ENCODE measurements at places on chromosomes 2 and 18.

DNA sequence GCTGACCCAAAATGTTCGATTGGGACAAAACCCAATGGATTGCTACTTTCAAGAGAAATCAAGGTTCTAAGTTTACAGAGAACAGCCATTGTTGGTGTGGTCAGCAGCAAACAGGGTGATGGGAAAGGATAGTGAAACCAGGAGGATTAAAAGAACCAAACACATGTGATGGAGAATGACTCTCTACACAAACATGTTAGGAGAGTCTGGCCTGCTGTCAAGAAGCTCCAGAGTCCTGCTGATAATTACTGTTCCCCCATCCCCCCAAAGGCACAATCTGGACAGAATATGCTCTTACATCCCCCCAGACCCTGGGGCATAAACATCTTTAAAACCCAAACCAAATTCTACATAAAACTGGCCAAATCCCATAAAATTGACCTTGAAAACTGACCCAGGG, 32.0 kb upstream of the ACYP2 start:
- DNase-seq: no peak

DNA sequence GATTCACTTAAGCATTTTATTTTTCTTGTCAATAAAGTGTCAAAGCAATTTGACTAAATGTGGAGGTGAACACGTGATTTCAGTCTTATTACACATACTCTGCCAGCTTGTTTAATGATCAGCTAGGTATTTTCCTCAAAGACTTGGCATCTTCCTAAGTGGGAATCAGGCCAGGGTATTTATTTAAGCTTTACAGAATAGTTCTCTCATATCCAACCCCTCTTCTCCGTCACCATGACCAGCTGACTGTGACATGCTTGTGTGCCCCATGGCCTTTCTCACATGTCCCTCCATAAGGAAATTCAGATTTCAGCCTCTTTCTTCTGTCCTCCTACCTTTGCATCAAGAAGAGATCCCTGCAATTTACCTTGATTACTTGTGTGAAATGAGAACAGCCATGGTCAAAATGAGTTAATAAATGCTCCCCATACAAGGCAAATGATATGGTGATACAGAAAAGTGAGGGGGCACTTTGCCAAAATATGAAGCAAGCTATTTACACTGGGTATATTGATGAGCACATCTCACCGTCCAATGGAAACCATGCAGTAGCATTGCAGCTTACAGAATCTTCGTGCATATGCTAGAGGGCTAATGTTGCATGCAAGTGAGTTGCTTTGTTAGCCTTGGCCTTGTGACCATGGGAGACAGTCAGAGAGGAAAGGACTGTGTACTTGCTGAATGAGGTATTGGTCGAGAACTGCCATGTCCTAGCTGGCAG, 202.2 kb downstream of the RNF152 start:
- DNase-seq: peak; percentile 71

DNA sequence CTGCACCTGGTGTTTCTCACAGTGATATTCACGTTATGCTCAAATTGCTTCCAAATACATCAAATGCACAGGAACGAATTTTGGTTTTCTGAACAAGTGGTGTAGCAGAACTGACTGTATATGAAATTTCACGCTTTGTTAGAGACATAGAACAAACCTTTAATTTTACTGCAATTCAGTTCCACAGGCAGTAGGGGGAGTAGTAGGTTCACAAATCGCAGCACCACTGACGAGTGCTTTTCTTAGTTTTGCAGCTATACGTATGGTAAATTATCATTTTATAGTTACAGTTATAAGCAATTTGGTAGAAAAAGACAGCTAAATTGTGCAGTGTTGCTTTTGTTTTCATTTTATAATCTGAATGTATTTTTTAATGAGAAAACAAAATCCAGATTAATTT, 113.3 kb downstream of the KIAA1328 start:
- peak; percentile 0 for DNase-seq

- no peak for DNase-seq
These were observed 18.0 kb downstream of the ANKRD44 start for GRCh38 chr2:197292619-197293018.

DNA sequence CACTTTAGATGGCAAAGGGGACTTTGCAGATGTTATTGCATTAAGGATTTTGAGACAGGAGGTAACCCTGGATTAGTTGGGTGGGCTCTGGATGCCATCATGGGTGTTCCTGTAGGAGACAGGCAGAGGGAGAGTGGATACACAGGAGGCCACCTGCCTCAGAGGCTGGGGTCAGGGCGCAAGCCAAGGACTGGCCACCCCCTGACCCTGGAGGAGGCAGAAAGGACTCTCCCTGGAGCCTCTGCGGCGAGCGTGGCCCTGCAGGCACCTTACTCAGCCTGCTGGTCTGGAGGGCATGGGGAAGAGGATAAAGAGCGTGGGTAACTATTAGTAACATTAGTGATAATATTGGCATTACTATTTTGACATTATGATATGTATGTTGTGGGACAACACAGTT, 21.6 kb upstream of the OTOS start:
- no peak for DNase-seq

DNA sequence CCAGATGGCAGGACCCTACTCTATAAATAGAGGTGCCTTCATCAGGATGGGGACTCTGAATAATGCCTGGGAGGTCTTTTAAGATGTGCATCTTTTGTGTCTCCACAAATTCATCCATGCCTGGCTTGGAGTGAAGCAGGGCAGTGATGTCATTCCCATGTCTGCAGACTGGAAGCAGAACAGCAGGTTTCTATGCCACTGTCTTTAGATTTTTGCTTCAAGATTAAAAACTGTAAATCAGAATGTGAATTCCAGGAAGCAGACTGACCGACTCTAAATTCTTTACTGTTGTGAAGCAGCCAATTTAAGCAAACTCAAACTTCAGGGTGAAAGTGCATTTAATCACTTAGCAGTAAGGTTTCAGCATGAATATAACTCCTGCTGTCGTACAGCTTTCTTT, 159.3 kb downstream of the SCG2 start:
- no peak for DNase-seq

- no peak for DNase-seq
These were observed 61.8 kb downstream of the EVA1A start for GRCh38 chr2:75498907-75499306.

DNA sequence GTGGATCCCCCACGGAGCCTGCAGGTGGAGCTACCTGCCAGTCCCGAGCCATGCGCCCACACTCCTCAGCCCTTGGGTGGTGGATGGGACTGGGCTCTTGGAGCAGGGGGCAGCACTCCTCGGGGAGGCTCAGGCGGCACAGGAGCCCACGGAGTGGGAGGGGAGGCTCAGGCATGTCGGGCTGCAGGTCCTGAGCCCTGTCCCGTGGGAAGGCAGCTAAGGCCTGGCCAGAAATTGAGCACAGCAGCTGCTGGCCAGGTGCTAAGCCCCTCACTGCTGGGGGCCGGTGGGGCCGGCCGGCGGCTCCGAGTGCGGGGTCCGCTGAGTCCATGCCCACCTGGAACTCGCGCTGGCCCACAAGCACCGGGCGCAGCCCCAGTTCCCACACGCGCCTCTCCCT, 91.7 kb upstream of the ACVR1 start:
- DNase-seq: no peak

DNA sequence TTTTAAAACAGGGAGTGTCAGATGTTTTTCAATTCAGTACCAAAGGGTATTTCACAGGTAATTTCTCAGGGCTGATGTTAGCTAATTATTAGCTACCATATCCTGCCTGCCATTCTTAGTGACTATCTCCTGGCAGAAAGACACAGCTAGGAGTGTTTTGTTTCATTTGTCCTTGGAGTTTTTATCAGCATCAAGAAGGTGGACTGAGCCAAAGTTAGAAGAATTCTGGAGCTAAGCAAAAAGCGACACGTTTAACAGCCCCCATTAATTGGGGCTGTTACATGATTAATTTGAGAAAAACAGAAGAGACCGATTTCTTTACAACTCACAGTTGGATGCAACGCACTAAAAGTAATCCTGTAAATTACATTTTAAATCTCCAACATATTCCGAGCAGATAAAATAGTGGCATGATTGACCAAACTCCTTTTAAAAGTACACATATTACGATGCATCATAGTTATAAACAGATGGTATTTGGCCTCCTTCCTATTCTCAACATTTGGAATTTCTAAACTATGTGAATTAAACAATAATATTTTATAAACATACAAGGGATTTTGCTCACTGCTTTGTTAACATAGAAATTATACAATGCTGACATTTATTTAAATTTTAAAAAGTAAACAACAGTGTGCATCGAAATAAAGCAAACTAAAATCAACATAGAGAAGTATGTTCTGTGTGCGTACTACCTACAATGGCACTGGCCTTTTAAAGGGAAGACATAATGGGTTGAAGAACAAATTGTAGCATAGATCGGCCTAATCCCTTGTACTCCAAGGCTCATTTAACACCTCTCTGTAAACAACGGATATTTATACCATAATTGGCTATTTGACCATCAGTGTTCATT, 585.1 kb downstream of the ZEB2 start:
- DNase-seq: no peak

DNA sequence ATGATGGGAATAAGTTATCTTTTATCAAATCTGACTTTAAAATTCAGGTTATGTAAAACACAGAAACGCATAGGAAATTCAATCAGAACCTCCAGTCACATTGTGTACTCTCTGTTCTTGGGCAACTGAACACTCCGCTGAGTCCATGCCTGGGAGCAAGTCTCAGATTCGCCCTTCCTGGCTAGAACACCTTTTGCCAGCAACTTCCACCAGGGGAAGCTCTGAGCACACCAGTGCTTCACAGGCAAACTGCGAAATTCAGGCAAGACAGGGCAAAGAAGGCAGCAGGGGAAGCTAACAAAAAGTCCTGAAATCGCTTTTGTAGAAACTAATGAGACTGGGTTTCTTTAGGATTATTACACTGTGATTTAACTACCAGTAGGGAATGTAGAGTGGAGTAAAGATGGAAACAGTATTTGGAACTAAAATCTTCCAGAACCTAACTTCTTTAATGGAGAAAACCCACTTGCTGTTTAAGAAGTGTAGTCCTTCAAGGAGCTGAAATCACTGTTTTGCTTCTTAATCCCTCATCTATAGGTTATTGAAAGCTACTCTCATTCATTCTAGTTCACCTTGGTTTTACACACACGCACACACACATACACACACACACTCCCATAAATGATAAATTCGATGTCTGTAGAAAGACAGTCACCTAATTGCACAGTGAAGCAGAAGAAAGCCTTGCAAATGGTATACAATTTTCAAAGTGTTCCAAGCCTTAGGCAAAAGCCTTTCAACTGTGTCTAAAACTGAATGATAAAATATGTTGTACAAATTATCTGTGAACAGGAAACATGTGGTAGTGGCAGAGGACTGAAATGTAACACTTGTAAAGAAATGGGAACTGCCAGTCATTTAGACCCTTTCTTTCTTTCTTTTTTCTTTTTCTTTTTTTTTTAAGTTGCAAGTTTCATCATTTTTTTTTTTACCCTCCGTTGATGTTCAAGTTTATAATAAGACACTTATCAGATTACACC, 214.5 kb downstream of the TMEM182 start:
- peak; percentile 66 for DNase-seq

DNA sequence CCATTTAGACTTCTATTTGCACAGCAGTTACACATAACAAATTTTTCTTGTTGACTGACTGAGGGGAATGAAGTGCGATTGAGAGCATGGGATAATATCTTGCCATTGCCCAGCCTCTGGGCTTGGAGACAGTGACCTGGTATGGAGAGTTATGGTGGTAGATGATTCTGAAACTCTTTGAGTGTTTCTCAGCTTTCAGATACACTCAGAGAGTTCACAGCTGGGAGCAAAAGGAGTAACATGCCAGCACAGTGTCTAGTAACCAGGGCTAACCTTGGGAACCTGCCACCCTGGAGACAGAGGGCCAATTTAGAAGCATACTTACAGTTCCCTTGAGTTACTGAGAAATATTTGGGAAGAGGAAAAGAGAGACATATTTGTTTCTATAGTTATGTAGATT, 1099.3 kb upstream of the CELF4 start:
- no peak for DNase-seq

DNA sequence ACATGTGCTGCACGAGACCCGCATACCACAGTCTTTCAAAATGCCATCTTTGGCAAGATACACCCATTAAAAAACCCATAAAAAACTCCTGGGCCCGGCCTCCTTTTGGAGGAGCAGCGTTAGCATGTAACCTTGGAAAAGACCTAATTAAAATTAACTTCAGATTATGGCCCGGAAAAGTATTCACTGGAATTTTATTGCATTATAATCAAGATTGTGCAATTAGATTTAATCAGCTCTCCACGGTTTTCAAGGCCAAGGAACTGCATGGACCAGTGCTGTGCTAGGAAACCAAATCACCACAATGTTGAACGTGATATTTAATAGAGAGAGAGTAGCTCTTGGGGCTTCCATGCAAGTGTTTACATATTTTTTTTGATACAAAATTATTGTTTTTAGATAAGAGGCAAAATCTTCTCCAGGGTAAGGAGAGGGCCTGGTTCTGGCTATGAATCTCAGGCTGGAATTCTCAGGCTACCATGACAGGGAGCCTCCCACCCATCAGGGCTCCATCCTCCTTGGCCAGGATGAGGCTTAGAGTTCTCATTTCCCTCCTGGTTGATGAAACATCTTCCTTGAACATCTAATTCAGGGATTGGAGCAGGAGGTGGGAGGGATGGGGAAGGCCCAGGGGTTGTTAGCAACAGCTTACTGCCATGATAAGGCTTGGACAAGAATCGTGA, 82.0 kb upstream of the TTC39C start:
- no peak for DNase-seq

DNA sequence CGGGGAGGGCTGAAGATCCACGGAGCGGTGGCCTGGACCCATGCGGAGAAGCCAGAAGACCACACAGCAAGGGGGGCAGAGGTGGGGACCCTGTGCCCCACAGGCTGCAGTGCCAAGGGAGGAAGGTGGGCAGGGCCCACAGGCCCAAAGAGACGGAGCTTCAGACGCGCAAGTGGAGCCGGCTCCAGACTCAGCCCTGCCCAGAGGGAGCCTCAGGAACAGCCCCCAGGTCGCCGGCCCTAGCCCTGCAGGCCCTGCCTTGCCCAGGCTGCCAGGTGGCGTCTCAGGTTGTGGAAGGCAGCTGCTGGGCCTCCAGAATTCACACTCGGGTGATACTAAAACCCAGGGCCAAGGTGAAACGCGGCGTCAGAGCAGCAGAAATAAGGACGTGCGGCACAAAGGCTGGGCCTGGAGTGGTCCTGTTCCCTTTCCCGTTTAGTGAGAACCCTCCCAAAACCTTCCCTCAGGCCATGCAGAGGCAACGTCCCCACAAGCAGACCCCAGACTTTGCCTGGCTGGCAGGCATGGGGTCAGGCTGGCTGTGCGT, 36.8 kb downstream of the SLC66A2 start:
- no peak for DNase-seq

DNA sequence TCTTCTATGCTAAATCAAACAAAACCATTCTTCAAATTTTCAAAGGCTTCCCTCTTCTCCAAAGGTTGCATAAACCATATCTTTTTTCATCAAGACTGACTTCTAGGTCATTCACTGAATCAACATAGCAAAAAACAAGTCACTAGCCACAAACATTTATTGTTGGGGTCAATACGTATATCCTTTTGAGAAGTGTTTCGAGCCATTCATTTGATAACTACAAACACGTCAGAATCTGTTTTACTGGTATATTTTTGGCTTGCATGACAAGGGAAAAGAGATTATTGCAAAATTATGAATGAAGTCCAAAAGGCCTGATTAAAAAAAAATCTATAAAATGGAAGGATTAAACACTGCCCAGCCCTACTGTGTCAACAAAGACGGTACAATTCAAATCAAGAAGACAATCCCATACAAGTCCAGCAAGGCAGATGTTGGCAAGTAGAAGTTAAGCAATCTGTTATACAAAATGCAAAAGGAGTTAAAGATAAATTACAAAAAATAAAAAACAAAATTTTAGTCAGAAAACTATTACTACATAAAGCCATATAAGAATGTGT, 222.4 kb downstream of the SRBD1 start:
- no peak for DNase-seq

Measured in NCI-H446 treated with DMSO at 0.1 percent for 48 hours (cell line).